ENCODE measurements at places on chromosomes 3 and 15.

- DNase-seq, result no peak
Observed at GRCh38 chr3:194508491-194509453, 22.0 kb upstream of the ATP13A3 start.

DNA sequence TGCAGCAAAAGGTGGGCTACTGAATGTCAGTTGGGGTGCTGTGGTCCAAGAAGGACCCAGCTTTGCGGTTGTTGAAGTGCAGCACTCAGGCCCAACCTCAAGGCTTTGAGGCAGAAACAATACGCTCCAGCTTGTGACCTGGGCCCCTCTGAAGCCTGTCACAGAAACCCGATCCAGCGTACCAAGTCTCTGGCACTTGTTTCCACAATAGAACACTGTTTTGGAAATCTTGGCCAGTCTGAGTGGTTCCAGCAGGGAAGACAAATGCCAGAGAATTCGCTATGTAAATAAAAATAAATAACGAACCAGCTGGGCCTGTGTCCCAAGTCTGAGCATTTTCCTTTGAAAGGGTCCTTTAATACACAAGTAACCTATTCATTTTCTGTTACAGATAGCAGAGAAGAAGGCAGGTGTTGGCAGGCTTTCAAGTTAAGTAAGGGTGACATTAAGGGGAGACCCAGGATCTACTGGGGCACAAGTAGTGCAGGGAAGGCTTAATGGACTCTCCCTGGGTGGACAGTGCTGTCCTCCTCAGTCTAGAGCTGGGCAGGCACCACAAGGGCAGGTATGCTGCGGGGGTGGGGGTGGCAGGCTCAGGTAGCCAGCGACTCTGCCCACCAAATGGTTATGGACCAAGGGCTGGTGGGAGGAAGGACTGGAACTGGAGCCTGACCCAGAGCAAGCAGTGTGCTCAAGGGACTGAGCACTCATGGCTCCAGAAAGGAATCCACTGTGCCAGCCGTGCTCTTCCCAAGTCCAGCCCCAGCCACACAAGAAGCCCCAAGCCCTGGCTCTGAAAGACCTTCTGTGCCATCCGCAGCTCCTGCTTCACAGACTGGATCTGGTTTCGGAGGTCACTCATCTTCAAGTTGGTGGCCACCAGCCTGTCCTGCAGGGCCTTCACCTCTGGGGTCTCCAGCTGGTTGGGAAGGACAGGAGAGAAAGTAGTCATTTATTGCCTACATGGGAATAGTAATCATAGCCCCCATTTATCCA, 26.3 kb downstream of the CCDC13 start:
- no peak for DNase-seq

- DNase-seq, result no peak
Observed at GRCh38 chr15:101033801-101034200, 114.6 kb downstream of the LRRK1 start.

- peak; percentile 63 for DNase-seq
Observed at GRCh38 chr15:89888214-89888804, 5.5 kb downstream of the AP3S2 start.

DNA sequence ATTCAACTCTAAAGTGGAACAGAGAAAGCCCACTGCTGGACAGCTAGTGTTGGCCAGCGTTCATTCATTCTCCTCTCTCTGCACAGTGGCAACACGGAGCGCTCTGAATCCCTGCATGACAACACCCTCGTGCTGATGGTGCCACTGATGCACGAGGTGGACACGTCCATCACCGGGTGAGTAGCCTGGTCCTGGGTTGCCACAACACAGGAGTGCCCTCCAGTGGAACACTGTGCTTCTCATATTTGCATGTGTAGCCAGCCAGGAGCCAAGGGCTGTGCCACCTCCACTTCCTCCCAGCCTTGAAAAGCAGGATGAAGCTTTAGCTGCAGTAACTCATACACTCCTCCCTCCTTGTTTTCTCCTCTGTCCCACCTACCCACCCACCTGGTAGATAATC, 120.0 kb upstream of the CTDSPL start:
- no peak for DNase-seq

GRCh38 chr3:23830869-23831484, 25.2 kb downstream of the UBE2E1 start:
- no peak for DNase-seq

DNA sequence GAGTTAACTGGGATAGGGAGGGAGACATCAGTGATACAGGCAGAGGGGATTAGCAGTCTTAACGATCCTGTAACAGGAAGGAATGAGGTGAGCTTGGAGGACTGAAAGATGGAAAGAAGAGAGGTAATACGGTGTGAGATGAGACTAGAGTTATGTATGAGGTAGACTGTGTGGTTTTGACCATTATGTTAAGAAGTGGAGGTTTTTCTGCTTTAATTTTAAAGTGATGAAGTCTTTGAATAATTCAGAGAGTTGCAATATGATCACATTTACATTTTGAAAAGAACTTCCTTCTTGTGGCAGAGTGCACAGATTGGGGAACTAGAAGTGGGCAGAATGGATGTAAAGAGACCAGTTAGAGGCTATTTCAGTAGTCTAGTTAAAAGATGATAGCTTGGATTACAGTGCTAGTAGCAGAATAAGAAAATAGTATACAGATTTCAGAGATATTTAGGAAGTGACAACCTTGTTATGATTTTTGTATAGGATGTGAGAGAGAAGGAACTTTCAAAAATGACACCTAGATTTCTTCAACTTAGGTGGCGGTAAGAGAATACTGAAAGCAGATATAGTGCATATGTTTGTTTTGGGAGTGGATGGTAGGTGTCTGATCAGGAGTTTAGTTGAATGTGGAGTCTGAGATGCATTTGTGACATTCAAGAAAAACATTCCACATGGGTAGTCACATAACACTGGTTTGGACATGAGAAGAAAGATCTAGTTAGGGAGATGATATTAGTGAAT, 40.5 kb downstream of the STT3B start:
- DNase-seq, result no peak

GRCh38 chr3:157999246-157999645, 107.0 kb downstream of the SHOX2 start:
- no peak for DNase-seq

- DNase-seq, result no peak
Observed at GRCh38 chr3:135495891-135496290, 469.6 kb upstream of the PPP2R3A start.

DNA sequence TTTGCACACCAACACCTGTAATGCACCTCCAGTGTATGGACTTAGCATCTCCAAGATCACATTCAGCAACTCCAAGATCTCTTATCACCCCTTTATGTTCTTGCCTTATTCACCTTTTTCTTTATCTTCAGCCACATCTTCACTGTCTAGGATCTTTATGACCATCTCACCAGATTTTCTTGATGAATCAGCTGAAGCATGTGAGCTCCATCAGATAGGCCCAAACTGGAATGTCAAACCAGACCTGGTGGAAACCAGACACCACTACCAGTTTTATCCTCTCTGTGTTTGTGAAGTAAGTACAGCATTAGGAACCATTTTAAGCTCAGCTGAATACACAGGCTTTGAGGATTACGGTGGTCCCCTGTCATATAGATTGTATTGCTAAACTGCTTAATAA, 330.4 kb upstream of the NDN start:
- no peak for DNase-seq

DNA sequence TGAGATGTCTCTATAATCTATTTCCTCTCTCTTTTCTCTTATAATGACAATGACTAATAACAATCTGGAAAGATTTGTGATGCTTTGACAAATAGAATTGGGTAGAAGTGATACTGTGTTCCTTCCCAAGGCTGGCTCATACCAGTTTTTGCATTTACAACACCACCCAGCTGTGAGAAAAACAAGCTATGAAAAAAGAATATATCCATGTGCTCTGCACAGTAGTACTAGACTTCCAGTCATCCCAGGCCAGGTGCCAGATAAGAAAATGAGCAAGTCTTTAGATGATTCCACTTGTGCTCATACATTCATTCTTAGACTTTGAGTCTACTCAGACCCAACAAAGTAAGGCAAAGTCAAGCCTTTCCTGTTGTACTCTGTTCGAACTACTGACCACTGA, 350.2 kb upstream of the POU1F1 start:
- DNase-seq, result peak; percentile 7

DNA sequence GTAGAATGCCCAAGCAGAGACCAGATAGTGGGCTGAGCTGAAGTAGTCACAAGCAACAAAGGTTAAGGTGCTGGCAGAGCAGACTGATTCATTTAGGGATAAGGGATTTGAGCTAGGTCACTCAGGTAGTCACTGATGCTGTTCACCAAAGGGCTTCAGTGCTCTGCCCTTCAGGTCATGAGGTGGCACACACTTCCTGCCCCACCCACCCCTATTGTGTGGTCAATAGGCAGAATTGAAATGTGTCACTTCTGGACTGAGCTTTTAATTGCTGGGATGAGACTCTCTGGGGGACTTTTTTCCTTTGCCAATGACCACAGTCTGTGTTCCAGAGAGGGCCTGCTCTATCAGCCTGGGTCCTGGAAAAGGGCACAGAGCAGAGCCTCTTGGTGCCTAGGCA, 2.9 kb upstream of the DIS3L start:
- no peak for DNase-seq

DNA sequence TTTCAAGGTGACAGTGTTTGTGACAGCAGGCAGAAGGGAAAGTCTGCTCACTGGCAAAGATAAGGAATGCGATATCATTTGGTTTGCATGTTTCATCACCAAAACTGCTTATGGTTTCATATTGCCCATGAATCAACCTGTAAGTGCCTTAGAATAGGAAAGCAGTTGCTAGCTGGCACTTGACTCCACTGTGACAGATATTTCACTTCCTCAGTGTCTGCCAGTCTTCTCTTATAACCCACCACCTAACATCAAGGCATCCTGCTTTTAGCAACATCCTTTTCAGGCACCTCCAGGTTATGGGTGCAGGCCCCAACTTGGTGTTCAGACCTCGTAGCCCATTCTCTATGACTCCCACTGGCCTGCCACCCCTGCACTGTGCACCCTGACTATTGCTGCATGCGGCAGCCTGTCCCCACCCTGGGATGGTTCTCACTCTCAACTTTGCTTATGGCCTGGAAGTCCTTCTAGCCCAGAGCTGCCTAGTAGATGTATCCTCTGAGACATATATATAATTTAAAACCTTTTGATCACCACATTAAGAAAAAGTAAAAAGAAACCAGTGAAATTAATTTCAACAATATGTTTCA, 154.4 kb upstream of the RARB start:
- no peak for DNase-seq

DNA sequence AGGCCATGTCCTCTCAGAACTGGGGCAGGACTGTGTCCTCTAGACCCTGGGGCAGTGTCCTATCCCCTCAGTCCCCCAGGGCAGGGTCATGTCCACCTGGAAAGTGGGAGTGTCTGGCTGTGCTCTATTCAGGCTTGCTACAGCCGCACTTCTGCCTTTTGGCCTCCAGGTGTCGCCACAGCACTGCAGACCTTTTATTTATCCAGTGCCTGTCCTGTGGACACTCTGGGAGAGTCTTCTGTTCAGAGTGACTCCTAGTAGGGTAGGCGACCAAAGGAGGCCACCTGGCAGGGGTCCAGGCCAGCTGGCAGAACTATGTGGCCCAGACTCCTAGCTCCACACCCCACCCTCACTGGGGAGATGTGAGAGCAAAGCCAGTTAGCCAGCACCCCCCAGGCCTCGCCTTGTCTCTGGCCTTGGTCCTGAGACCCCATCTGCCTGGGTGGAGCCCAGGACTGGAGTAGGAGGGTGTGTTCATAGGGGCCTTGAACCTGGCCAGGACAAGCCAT, 3.9 kb downstream of the TMIE start:
- peak; percentile 36 for DNase-seq

DNA sequence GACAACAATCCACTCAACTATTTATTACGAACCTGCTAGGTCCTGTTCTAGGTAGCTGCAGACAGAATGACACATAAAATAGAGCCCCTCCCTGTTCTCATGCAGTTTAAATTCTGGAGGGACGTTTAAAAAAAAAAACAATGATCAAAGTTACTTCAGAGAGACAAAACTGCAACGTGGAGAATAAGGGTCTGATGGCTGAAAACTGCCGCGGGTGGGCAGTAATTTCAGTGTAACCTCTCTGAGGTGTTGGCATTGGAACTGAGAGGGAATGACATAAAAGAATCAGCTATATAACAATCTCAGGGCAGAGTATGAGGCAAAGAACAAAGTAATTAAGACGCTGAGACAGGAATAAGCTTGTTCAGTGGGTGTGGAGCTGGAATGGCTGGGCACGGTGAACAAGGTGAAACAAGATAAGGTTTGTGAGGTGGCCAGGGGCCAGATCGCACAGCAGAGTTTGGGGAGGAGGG, 19.5 kb downstream of the TBL1XR1 start:
- no peak for DNase-seq

- no peak for DNase-seq
Observed at GRCh38 chr15:36331531-36332275, 247.7 kb upstream of the CDIN1 start.

GRCh38 chr3:69647511-69648110, 91.7 kb upstream of the MITF start:
- no peak for DNase-seq

DNA sequence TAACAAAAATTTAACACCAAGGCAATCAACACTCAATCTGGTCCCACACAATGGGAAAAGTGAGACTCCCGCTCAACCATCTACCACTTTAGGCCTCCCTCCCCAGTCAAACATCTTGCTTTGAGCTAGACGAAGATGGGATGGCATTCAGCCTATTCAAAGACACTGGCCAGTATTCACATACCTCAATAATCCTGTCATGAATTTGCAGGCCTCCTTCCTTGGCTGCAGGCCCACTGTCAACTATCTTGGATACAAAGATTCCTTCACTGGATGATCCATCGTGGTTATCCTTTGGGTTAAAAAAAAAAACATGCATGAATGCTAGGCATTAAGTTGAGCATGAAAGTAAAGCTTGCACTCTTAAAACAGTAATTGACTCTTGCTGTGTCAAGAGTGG, 22.6 kb downstream of the PDZRN3 start:
- peak; percentile 95 for DNase-seq

- no peak for DNase-seq
Observed at GRCh38 chr3:169315996-169316395, 347.5 kb downstream of the MECOM start.

GRCh38 chr3:71011565-71012287, 571.8 kb downstream of the FOXP1 start:
- DNase-seq, result no peak

DNA sequence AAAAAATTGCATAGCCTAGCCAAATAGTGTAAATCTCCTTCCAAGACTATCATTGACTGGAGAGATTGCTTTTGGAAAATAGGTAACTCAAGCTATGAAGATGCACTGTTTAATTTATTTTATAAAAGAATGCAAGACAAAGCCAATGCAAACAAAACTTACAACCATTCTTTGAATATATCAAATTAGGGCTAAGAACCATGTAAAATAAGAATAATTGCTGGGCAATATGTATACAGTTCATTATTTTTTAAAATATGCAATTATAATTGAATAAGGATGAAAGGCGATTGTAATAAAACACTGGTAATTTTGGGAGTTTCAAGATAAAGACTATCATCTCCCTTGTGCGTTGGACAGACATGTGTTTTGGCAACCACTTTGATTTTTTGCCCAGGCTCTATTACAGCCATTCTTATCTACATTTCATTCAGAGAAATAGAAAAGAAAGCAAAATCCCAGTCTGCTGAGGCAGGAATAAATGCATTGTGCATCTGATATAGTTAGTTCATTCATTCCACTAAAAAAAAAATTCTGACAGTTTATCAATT, 242.3 kb upstream of the ROBO1 start:
- DNase-seq, result no peak

GRCh38 chr3:112425858-112426750, 73.2 kb downstream of the BTLA start:
- DNase-seq, result no peak

Data from fibroblast of skin of left quadriceps (primary cell).